Activated CD4-positive, alpha-beta memory T cell treated with anti-CD3 and anti-CD28 coated beads for 36 hours (primary cell): ENCODE measurements at places on chromosomes 6 and 20. TPM values are rescaled to one million over a fixed set of nuclear protein-coding genes. Genes with fewer than 3 reads are reported as not detected.

Gene EGFL8
- total RNA-seq, result 7.1 TPM

Gene MCM3
- total RNA-seq, result 244 TPM

Gene C6orf141
- 0.86 TPM for total RNA-seq

Gene PRDM1
- total RNA-seq, result 78.9 TPM

Gene MRPL18
- total RNA-seq, result 84.6 TPM

Gene MEA1
- 90.2 TPM for total RNA-seq

Gene SLC12A5
- not detected for total RNA-seq

Gene HEY2
- not detected for total RNA-seq

Gene PREX1
- total RNA-seq, result 92.8 TPM

Gene SMLR1
- total RNA-seq, result not detected

Gene METTL24
- not detected for total RNA-seq

Gene HSPA1L
- 2.0 TPM for total RNA-seq

Gene TINAG
- total RNA-seq, result not detected

Gene TREM2
- total RNA-seq, result not detected

Gene CAP2
- not detected for total RNA-seq

- no peak for DNase-seq
Observed at GRCh38 chr6:27830212-27830599, 82.0 kb downstream of the OR2B2 start.

DNA sequence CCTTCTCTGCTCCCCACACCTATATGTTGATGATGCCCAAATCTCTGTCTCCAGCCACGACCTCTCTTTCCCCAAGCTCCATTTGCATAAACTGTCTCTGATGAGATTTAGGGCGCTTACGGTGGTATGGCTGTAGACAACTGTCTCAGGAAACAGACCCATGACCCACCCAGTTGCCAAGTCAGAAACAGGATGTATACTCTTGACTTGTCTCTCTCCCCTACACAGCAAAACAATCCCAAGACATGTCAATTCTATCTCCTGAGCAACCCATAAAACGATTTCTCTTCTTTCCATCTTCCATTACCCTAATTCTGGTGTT, 13.9 kb downstream of the GNL1 start:
- peak; percentile 27 for DNase-seq

DNA sequence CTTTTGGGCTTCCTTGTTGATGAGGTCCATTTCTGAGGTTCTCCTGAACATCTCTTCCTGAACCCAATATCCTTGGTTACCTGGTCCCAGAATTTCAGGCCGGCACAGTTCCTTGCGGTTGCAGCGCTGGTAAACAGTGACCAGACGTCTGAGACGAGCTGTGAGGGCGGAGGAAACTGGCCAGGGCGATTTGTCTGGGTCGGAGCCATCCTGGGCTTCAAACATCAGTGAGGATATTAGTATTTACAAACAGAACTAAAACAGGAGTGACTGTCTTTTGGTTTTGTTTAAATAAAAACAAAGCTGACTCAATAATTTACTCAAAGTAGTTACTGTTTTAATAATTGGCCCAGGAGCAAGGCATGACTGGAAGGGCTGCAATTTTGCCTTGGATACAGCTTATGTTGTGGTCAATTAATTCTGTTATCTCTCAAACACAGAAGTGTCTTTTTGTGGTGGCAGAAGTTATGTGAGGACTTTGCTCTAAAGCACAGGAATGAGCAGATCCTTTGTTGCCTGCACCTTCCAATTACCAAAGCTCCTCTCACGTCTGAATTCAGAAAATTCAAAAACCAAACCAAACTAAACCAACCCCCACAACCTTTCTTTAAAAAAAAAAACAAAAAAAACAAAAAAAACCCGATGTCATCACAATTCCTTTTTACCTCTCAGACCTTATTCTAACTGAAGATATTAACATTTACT, 58.7 kb upstream of the EMILIN3 start:
- DNase-seq, result no peak

GRCh38 chr6:9482030-9482738, 932.7 kb downstream of the TFAP2A start:
- DNase-seq, result no peak

DNA sequence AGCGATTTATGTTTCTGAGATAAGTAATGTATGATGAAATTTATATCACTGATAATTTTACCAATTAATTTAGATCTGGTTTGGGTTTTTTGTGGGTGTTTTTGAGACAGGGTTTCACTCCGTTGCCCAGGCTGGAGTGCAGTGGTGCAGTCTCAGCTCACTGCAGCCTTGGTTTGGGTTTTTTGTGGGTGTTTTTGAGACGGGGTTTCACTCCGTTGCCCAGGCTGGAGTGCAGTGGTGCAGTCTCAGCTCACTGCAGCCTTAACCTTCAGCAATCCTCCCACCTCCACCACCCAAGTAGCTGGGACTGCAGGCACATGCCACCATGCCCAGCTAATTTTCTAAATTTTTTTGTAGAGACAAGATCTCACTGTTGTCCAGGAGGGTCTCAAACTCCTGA, 13.0 kb downstream of the MRS2 start:
- DNase-seq, result no peak

DNA sequence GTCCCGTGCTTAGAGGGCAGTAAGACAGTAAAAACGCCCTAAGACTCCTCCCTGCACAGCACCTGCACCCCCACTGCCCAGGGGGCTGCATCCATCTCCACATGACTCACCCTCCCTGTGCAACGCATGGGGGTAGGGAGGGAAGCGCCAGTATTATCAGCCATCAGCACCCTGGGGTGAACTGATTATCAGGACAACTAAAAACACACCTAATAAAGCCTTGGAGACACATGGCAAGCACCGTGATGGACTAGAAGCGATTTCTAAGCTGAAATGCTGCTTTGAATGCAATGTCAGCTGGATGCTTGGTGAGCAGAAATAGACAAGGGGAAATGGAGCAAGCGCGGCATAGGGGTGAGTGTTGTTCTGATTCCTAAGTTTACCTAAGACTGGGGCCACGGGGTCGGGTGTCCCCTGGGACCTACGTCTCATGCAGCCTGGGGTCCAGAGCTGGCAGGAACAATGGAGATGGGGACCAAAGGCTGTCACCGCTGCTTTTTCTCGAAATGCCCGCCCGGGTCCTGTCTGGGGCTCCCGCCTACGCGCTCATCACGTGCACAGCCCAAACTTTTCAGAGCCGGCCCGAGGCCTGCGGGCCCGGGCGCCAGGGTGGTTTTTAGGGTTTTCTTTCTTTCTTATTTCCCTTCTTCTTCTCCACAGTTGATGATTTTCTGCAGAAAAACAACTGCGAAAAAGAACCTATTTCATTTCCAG, 702 bp upstream of the TNFAIP3 start:
- peak; percentile 48 for DNase-seq

GRCh38 chr6:167951781-167952511, 45.5 kb upstream of the KIF25 start:
- no peak for DNase-seq

GRCh38 chr6:45724511-45724910, 291.1 kb downstream of the CLIC5 start:
- DNase-seq, result no peak

- no peak for DNase-seq
Observed at GRCh38 chr6:157560691-157561413, 179.9 kb downstream of the ZDHHC14 start.

GRCh38 chr6:11404838-11405237, 132.7 kb upstream of the TMEM170B start:
- no peak for DNase-seq

- DNase-seq, result no peak
Observed at GRCh38 chr20:43124241-43124640, 65.5 kb downstream of the PTPRT start.

- no peak for DNase-seq
Observed at GRCh38 chr6:163974322-163974721, 559.8 kb downstream of the QKI start.

GRCh38 chr6:149897855-149898744, at the start of gene RAET1E:
Gene RAET1E (minus strand): TSS chr6:149898113. CDS start chr6:149890901, 7,212 bp downstream.
- DNase-seq, result no peak

DNA sequence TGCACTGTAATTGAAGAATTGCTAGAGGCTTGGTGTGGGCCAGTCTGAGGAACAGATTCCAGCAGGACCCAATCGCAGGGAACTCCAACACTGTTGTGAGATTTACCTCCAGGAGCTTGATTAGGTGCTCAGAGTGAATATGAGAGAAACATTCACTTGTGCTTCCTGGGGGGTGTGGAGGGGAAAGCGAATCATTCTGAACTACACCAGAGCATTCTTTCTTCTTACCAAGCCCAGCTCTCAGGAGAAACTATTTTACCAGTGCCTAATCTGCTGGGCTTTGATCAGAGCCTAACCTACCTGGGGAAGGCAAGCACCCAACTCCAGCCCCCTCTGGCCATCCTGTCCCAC, 7.4 kb upstream of the SIRPB1 start:
- DNase-seq, result peak; percentile 29

DNA sequence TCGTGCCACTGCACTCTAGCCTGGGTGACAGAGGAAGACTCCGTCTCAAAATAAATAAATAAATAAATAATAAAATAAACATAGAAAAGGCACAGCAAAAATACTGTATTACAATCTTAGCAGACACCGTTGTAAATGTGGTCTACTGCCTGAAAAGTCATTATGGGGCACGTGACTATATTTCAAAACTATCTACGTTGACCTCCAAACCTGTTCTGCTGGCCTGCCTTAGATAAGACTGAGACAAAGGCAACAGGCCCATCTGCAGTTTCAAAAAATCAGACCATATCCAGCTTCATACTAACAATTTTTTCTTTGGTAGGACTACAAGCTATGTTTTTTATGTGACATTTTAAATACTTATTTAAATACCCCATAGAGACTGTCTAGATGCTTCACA, 59.1 kb downstream of the AGPAT4 start:
- DNase-seq, result no peak

- DNase-seq, result no peak
Observed at GRCh38 chr20:60010689-60011458, 52.7 kb downstream of the CDH26 start.

GRCh38 chr6:34236131-34236442, 586 bp upstream of the HMGA1 start:
- DNase-seq, result peak; percentile 67

GRCh38 chr20:697826-698225, 22.2 kb upstream of the SCRT2 start:
- DNase-seq, result no peak

DNA sequence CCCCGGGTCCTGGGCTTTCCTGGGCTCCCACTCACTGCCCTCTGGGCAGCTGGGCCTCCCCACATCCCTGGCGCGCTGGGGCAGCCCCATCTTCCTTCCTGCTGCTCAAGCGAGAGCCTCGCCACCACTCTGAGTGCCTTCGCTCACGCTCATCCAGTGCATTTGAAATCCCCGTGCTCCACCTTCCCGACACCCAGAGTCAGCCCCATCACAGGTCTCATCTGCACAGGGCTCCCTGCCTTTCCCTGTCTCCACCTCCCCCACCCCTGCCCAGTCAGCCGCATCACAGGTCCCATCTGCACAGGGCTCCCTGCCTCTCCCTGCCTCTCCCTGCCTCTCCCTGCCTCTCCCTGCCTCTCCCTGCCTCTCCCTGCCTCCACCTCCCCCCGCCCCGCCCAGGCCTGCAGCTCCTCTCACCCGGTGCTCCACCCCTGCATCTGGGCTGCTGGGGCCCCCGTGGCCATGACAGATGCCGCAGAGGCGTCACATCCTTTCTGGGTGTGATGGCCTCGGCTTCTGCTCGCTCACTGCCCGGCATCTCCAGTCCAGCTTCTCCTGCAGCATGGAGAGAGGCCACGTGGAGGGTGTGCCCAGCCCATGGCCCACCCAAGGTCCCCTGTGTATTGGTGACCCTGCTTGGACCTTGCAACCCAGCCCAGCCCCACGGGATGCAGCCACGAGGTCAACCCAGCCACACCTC, 9.0 kb upstream of the BHLHE23 start:
- DNase-seq, result no peak

DNA sequence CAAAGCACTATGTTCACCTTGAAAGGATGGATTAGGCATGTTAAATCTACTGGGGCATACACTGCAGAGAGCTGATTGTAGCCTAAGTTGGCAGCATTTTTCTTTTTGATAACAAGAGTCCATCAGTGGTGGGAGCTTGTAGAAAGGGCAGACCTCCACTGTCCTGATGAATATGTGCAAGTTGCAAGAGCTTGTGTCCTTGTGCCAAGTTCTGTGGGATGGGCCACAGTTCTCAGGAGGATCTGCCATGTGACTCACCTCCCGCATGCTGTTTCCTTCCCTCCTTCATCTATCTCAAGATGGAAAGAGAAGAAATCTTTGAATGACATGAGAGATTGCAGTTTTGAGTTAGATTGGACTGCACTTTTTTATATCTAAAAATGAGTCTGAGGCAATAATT, 58.3 kb upstream of the GGTLC1 start:
- peak; percentile 19 for DNase-seq

DNA sequence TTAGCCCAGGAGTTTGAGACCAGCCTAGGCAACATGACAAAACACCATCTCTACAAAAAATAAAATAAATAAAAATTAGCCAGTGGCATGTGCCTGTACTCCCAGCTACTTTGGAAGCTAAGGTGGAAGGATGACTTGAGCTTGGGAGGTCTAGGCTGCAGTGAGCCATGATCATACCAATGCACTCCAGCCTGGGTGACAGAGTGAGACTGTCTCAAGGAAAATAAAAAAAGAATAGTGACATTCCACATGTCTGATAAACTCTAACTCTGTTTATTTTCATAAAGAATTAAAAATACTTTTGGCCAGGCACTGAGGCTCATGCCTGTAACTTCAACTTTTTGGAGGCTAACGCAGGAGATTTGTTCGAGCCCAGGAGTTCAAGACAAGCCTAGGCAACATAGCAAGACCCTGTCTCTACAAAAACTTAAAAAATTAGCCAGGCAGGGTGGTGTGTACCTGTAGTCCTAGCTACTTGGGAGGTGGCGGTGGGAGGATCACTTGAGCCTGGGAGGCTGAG, 115.1 kb downstream of the GJA1 start:
- no peak for DNase-seq

- no peak for DNase-seq
Observed at GRCh38 chr6:165118736-165119135, 190.7 kb downstream of the C6orf118 start.

- no peak for DNase-seq
Observed at GRCh38 chr6:129661536-129662405, 48.2 kb downstream of the ARHGAP18 start.

- DNase-seq, result no peak
Observed at GRCh38 chr6:126524811-126525326, 185.0 kb downstream of the CENPW start.

DNA sequence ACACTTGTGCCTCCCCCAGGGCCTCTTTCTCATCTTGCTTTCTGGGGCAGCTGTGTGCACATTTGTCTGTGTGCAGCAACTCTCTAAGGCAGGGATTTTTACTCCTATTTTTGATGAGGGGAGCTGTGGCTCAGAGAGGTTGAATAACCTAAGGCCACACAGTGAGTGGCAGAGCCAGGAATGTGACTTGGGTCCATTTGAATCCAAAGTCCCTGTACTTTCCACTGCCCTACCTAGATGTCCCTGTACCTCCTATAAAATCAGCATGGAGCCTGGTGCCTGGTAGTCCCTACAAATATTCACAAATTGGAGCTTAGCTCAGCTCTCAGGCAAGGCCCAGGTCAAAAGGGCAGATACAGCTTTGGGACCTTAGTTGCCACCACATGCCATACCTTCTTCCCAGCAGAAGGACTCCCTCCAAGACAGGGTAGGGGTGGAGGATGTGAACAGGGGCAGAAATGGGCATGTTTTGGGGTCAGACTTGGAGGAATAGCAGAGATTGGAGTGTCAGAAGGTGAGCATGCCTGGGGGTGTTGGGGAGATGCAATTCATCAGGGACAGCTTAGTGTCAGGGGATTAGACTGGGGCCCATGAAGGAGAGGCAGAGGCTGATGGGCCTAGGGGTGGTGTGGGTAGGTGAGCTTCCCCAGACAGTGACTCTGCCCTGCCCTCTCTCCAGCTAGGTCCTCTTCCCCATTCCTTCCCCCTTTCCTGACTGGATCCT, 4.1 kb upstream of the VEGFA start:
- no peak for DNase-seq

GRCh38 chr6:132788658-132789395, 9.6 kb downstream of the SLC18B1 start:
- DNase-seq, result no peak
